ENCODE measurements at places on chromosomes 7 and 10. TPM values are rescaled to one million over a fixed set of nuclear protein-coding genes. Genes with fewer than 3 reads are reported as not detected.

Gene PRLHR
- not detected for total RNA-seq

Gene TLX1
- 0.60 TPM for total RNA-seq

Gene PGAM2
- 0.14 TPM for total RNA-seq

Gene PITX3
- total RNA-seq = 0.07 TPM

Gene ABCC2
- 0.99 TPM for total RNA-seq

Gene CAV1
- total RNA-seq = 1,552 TPM

Gene VAX1
- not detected for total RNA-seq

Gene PLXDC2
- 2.9 TPM for total RNA-seq

Gene CACUL1
- total RNA-seq = 27.4 TPM

Gene TPST1
- 31.7 TPM for total RNA-seq

Gene TACC2
- 6.1 TPM for total RNA-seq

Gene UBN2
- total RNA-seq = 5.1 TPM

Gene GIMAP7
- total RNA-seq = 72.0 TPM

Gene GRIFIN
- total RNA-seq = not detected

Gene CALCR
- total RNA-seq = not detected

Gene TAS2R4
- 0.85 TPM for total RNA-seq

Gene PON3
- 0.20 TPM for total RNA-seq

Gene CYP2C9
- total RNA-seq = not detected

Gene SPDYE11
- total RNA-seq = not detected

Gene ZNF488
- total RNA-seq = not detected

Gene DHTKD1
- total RNA-seq = 19.8 TPM

Gene PLCE1
- 0.04 TPM for total RNA-seq

Gene DNAH11
- total RNA-seq = 1.3 TPM

Gene SLC29A4
- 2.7 TPM for total RNA-seq

Gene CCL24
- not detected for total RNA-seq

Gene STX1A
- 21.8 TPM for total RNA-seq

Gene COL1A2
- 19.1 TPM for total RNA-seq

Gene TMEM196
- total RNA-seq = not detected

Gene TMEM213
- total RNA-seq = not detected

Gene ARID5B
- 17.0 TPM for total RNA-seq

Gene CUTC
- total RNA-seq = 41.9 TPM

Gene TOMM7
- total RNA-seq = 162 TPM

Gene MYH16
- 0.53 TPM for total RNA-seq

Gene EN2
- not detected for total RNA-seq

Gene FFAR4
- total RNA-seq = not detected

Gene NEUROD6
- not detected for total RNA-seq

Gene INMT
- total RNA-seq = not detected

Gene ADAM8
- total RNA-seq = 0.46 TPM

Gene HMX3
- not detected for total RNA-seq

Gene DKK1
- 111 TPM for total RNA-seq

Gene SLC18A2
- total RNA-seq = 0.04 TPM

Gene BHLHA15
- 1.8 TPM for total RNA-seq

Gene BMS1
- total RNA-seq = 32.2 TPM

Gene SLIT1
- 0.04 TPM for total RNA-seq

Gene C10orf90
- not detected for total RNA-seq
